A172 (cell line): ENCODE measurements at places on chromosomes 1 and 21.

DNA sequence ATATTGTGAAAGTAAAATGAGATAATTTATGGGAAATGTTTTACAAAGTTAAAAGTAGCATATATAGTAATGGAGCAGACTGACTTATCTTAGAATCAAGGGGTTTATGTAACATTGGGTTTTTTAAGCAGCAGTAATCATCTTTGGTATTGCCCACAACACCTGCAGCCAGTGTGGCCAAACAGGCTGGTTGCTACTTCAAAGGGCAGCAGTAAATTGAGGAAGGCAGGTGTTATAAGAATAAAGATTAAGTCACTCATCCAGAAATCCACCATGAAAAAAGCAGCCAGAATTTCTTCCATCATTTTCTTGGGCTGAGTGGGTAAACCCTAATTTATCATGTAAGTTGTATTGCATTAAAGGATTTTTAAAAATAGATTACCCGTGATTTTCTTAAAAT lies 16.7 kb downstream of the DYNLT5 start:
- DNase-seq, result no peak

DNA sequence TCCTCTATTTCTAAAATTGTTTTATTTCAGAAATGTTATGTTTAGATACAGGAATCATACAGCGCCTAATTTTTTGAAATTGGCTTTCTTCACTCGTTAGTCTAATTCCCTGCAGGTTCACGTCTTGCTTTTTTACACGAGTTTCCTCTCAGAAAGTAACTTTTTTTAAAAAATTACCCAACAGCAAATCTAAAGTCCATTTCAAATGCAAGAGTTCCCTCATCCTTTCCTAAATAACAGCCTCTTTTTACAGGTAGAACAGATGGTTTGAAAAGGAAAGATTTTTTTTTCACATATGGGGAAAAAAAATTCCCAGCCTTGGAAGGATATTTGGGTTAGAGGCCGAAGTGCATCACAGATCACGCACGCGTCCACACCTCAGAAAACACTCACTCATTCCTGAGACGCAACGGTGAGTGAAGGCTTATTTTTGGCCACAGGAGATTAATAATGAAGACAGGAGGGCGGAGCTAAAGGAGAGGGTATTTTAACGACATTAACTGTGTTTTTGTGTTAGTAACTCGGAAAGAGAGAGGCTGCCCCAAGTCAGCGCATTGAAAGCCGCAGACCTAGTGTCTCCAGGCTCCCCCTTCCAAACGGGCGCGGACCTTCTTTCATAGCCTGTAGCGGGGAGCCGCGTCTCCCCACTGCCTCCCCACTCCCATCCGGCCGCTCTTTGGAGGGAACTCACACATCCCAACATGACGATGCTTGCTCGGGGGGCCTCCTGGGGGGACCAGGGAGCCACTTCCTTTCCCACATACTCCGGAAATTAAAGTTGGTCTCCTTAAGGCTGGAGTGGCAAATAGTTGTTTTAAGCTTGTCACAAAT lies 969 bp upstream of the RIPK4 start:
- peak; percentile 73 for DNase-seq

- DNase-seq, result no peak
These were observed 97.6 kb downstream of the TM2D1 start for GRCh38 chr1:61627365-61627764.

DNA sequence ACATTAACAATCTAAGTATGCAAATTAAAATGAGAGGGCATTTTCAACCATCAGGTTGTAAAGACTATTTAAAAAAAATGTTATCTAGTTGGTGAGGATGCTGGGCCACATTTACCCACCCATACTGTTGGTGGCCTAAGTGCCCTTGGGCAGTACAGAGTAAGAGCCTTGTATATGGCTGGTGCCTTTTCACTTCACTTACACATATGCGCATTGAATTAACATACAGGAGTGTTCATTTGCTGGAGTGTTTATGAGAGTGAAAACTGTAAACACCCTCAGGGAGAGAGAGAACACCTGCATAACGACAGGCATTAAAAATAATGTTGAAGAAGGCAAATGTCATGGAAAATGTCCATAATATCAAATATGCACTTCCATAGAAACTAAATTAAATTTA lies 427.1 kb downstream of the PCP4 start:
- DNase-seq, result no peak

DNA sequence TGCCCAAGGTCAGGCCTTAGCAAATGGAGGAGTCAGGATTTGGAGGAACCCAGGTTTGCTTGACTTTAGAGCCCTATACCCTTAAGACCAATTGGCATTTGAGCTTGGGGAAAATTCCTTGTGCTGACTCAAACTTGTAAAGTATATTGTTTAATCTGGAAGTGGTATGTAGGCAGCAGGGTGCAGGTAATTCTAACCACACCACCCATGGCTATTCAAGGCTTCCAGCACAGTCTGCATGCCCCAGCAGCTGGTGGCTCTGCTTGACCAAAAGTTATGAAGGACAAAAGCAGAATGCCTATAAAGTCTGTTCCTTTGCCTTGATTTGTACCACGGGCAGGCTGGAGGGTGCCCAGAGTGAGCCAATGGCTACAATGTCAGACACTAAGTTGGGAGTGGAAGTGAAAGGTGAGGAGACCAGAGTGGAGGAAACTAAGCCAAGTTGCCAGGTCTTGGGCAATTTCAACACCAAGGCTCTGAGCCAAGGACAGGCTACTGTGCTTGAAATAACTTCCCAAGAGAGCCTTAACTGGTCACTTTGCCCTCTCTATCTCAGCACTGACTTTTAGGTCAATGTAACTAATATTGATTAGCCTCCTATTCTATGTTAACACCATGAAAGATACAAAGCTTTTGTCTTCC lies 4.7 kb upstream of the G0S2 start:
- DNase-seq, result peak; percentile 45

- DNase-seq, result no peak
These were observed 6.8 kb upstream of the CDC42 start for GRCh38 chr1:22045604-22046228.

DNA sequence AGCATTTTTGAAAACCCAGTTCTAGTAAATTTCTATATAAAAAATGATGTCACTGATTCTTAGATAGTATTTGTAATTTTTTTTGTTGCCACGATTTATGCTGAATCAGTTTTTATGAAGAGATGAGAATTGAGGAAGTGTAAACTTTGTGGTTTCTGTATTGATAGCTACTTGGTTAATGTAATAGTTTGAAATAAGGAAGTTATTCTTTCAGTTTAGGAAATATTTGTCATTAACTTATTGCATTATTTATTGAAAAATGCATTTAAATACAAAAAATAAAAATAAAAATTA lies 97.8 kb downstream of the ZFYVE9 start:
- DNase-seq, result no peak

DNA sequence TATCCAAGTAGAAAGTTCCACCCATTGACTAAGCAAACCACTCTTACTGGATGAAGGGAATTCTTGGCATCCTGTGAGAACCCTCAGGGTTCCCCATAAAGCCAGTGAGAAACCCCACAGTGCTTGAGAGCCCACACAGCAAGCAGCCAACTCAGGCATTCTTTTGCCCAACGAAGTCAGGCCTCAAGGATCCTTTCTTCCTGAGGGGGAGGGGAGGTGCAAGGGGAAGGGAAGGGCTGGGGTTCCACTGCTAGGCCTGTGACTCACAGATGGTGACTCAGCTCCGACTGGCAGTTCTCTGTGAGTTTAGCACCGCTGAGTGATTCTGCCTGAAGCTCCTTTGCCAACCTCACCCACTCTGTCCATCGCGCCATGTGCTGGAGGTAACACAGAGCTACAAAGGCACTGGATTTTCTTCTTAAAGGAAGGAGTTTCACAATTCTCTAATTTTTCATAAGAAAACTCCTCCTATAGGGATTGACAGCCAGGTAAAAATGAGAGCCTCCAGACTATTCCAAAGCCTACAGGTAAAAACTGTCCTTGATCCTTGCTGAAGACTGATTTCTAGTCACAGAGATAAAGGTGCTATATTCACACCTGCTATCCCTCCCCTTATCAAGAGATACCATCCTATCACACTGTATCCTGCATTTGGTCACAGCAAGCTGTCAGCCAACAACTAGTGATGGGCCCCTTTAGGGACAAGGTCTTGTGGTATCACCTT lies 4.8 kb downstream of the ENO1 start:
- peak; percentile 97 for DNase-seq

GRCh38 chr1:17207046-17207445 lies 2.1 kb downstream of the PADI1 start:
- DNase-seq, result no peak

- DNase-seq, result no peak
These were observed 402.8 kb downstream of the MATN1 start for GRCh38 chr1:30320581-30320890.

- no peak for DNase-seq
These were observed 536 bp downstream of the HSF2BP start for GRCh38 chr21:43658769-43659135.

DNA sequence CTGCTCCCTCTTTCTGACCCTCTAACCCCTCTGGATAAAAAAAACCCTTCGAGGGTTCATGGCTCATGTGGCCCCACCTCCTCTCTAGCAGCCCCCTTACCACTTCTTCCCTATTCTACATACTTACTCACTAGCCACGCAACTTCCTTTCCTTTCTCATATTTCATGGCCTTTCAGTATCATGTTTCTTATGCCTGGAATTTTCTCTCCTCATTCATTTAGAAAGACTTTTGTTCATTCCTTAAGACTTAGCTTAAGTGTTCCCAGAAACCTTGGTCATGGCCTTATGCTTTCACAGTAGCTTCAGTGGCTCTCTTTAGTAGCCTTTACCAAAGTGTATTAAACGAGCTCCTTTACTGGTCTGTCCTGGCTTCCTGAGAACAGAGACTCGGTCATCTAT lies 6.1 kb downstream of the ACP6 start:
- no peak for DNase-seq

DNA sequence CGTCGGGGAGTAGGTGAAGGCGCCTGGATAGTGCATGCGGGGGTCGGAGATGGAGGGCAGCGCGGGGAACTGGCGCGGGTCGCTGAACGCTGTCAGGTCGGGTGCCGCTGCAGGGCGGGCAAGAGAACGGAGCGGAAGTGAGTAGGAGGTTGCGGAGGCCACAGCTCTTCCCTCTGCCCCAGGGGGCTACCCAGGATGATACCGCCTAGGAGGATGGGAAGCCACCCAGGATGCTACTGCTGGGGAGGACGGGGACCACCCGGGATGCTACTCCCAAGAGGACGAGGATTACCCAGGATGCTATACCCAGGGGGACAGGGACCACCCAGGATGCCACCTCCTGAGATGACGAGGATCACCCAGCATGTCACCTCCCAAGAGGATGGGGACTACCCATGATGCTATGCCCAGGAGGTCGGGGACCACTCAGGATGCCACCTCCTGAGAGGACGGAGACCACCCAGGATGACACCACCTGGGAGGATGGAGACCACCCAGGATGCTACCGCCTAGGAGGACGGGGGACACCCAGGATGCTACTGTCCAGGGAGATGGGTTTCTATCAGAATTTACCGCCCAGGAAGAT lies 123.8 kb downstream of the CLIC6 start:
- DNase-seq, result no peak

GRCh38 chr1:106956721-106957120 lies 99.8 kb upstream of the PRMT6 start:
- no peak for DNase-seq

GRCh38 chr1:35553851-35554250 lies 3.4 kb downstream of the KIAA0319L start:
- DNase-seq, result no peak

DNA sequence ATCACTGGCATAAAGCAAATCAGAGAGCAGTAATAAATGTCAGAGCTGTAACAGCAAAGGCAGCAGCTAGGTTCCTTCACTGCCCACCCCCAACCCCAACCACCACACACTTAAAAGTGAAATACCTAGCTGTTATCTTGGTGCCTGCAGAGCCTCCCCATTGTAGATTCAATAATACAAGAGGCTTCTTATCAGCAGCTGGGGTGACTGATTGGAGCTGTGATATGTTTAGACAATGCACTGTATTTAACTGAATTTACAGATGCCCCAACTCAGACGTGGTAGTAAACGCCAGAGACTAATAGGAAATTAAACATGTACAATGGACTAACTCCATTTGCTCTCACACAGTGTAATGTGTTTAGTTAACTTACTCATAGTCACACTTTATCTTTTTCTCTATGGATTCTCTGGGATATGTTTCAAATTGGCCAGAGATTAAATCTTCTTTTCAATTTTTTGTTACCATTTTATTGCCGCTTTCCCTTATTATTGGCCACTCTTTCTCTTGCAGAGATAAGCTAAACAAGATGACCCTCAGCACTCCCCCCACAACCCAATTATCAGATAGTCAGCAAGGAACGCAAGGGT lies 117.1 kb downstream of the ESRRG start:
- DNase-seq, result no peak

GRCh38 chr1:151570819-151571218 lies 30.7 kb downstream of the TUFT1 start:
- DNase-seq, result no peak

DNA sequence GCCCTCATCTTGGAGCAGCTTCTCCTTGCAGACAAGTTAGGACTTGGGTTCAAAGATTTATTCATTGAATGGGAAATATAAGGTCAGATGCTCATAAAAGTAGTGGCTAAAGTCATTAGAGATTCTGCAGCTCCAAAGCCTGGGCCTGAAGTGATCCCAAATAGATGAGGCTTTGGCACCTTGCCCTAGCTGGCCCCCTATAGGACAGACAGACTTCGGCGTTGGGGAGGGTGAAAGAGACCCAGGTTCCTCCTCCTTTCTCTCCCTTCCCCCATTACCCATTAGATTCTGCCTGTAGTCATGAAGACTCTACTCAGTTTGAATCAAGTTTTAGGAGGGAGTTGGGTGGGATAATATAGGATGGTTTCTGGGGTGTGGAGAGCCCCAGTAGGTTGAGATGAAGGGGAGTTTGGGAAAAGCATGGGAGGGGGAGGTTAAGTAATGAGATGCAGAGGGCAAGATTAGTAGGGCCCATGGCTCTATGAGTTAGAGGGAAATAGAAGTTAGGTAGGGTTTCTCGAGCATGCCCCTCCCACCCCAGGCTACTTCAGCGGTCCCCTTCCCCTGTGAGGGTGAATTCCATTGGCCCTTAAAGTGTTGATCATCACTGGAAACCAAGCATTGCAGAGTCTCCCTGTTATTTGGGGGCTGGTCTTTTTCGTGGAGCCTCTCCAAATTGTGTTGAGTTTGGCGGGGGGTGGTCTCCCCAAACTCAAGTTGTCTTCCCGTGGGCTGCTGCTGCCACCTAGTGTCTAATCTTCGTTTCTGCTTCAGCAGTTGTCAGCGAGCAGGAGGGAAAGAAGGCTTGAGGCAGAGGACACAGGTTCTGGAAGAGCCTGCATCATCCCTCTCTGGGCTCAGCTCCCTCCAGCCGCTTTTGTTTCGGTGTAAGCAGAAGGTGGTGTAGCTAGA lies 2.1 kb upstream of the AHDC1 start:
- DNase-seq, result no peak

GRCh38 chr1:107277022-107277421 lies 136.2 kb downstream of the NTNG1 start:
- DNase-seq, result peak; percentile 4

GRCh38 chr1:209601809-209602657 lies 18.5 kb downstream of the CAMK1G start:
- peak; percentile 62 for DNase-seq
